ENCODE measurements at places on chromosomes 6 and 20.
A peak's percentile ranks its signal among the peaks of the same experiment; 100 is the strongest.

DNA sequence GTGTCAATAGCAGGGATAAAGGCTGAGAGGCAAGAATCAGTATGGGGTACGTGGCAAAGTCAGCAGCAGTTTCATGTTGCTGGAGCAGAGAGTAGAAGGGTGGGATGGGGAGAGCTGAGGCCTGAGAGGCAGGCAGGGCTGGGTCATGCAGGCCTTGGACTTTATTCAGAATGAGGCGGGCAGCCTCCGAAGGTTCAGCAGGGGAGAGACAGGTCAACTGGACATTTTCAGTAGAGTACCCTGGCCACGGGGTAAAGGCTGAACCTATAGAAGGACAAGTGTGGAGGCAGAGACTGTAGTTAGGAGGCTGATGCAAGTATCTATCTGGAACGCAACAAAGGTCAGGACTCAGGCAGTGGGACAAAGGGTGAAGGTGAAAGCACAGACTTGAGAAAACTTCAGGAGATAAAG lies 13.7 kb downstream of the NOTCH4 start:
- no peak for DNase-seq

GRCh38 chr6:34955442-34955841 lies 66.4 kb downstream of the ANKS1A start:
- DNase-seq, result no peak

- DNase-seq, result no peak
Observed at GRCh38 chr20:21102603-21103311, 3.4 kb downstream of the LINC00237 start.

- DNase-seq, result no peak
Observed at GRCh38 chr6:169938262-169938701, 186.9 kb downstream of the ERMARD start.

- DNase-seq, result no peak
Observed at GRCh38 chr20:2089447-2089846, 12.2 kb upstream of the STK35 start.

DNA sequence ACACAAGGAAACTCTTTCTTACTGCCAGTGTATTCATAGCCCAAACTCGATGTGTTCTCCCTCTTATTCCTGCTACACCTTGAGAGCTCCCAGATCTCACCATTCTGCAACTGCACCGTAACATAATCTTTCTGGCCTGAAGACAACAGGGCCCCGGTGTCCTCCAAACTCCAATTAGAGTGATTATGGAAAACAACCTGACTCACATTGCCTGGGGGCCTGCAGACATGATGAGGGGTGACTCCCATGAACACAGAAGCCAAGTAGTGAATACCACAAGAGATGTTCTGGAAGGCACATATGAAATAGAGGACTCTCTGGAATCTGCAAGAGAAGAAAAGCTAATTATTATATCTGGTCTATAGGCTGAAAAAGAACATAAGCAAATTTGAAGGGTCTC lies 19.7 kb downstream of the SLC22A16 start:
- DNase-seq, result no peak

GRCh38 chr6:75283907-75284631 lies 523 bp downstream of the TMEM30A start:
- DNase-seq, result peak; percentile 1

GRCh38 chr20:60224914-60225313 lies 266.7 kb downstream of the CDH26 start:
- no peak for DNase-seq

- DNase-seq, result no peak
Observed at GRCh38 chr6:21438986-21439352, 154.6 kb upstream of the SOX4 start.

- no peak for DNase-seq
Observed at GRCh38 chr20:8007490-8007889, 12.1 kb downstream of the TMX4 start.

- DNase-seq, result no peak
Observed at GRCh38 chr20:11740975-11741374, 176.7 kb upstream of the BTBD3 start.

- no peak for DNase-seq
Observed at GRCh38 chr6:10567256-10568026, 46.3 kb downstream of the GCNT2 start.

DNA sequence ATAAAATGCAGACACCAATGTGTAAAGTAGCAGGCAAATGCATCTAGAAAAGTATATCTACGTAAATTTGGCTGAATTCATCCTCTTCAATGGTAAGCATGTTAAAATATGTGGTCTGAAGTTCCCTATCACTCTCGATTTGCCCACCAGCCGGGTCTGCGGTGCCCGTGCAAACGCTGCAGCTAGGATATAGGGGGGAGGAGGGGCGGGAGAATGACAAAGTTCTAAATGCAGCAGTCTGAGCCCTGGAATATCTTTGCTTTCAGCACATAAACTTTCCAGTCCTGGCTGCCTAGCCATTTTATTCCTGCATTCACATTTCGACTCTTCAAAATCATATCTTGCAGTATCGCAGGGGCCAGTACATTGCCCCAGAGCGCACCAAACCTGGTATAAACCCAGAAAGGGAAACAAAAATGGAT lies 708 bp downstream of the NRN1 start:
- no peak for DNase-seq

DNA sequence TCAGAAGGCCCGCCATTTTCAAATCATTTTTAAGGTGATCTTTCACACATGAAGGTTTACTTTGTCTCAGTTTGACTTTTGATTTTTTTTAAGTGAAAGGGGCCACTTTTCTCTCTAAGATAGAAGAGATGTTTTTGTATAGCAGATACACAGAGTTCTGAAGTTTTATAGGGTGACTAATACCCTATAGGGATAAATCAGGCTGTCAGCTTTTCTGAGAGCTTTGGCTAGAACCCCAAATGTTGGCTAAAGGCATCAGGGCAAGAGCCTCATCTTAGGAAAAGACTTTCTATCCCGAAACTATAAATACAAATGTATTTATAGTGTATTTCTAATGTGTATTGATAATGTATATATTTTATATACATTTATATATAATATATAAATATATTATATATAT lies 181.4 kb downstream of the TBX18 start:
- no peak for DNase-seq

DNA sequence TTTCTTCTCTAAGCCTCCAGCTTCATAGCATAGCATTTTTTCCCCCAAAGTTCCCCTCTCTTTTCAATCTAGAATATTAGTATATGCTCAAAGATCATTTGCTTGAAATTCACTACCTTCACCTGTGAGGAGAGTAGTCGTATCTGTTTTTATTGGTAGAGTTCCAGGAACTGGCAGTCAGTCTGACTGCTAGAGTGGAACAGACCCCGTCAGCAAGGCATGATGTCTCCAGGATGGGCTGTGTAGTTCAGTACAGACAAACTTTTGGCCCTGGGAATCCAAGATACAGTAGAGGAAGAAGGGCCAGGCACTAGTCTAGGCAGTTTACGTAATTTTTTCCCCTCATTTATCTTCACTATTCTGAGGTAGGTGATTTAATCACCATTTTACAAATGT lies 29.1 kb downstream of the RALY start:
- DNase-seq, result no peak

- DNase-seq, result no peak
Observed at GRCh38 chr6:103000688-103001087, 1607.2 kb downstream of the GRIK2 start.

DNA sequence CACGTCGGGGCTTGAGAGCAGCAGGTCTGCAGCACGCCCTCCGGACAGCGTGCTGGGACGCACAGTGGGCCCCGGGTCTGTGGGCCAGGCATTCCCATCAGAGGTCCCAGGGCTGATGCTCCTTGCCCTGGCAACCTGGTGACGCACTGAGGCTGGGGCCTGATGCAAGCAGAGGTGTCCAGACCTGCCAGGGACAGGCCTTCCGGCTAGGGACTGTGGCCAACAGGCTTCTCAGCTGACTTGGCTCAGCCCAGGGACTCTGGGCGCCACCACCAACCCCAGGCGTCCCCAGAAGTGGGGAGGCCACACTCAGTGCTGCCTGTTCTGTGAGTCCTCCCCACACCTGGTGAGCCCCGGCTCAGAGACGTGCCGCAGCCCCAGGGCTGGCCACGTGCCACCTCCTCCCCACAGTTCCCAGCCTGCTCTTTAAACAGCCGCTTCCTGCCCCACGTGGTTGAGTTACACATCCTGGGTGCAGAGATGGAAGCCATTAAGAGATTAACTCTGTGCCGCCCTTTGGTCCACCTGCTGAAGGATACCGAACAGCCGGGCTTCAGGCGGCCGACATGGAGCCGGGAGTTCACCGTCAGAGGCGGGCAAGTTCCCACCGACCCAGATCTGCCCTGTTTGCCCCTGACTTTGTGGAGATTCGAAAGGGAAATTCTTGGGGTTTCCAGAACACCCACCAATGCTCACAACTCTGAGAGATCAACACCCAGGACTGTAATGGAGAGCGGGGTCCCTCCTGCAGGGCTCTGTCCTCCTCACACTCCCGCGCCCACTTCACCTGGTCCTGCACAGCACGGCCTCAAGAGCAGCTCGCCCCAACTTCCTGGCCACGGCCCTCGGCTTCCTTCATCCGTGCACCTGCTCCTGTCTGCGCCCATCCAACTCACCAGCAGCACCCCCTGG lies 37.6 kb upstream of the ZBP1 start:
- no peak for DNase-seq

DNA sequence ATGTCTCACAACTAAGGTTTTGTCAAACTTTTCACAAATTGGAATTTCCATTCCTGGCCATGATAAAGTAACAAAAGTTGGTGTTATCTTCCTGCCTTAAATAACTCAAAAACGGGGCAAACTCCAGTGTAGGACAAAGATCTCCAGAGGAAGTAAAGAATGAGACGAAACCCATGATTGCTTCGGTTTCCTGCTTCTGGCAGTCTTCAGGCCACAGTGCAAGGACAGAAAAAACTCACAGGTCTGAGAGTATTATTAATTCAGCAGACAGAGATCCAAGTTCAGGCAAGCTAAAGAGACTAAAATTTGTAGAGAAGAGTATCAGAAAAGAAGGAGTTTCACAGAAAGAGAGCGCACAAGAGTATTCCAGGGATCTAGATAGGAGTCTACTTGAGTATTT lies 64.8 kb upstream of the RCAN2 start:
- DNase-seq, result no peak

GRCh38 chr6:80366714-80367113 lies 260.2 kb downstream of the BCKDHB start:
- no peak for DNase-seq

DNA sequence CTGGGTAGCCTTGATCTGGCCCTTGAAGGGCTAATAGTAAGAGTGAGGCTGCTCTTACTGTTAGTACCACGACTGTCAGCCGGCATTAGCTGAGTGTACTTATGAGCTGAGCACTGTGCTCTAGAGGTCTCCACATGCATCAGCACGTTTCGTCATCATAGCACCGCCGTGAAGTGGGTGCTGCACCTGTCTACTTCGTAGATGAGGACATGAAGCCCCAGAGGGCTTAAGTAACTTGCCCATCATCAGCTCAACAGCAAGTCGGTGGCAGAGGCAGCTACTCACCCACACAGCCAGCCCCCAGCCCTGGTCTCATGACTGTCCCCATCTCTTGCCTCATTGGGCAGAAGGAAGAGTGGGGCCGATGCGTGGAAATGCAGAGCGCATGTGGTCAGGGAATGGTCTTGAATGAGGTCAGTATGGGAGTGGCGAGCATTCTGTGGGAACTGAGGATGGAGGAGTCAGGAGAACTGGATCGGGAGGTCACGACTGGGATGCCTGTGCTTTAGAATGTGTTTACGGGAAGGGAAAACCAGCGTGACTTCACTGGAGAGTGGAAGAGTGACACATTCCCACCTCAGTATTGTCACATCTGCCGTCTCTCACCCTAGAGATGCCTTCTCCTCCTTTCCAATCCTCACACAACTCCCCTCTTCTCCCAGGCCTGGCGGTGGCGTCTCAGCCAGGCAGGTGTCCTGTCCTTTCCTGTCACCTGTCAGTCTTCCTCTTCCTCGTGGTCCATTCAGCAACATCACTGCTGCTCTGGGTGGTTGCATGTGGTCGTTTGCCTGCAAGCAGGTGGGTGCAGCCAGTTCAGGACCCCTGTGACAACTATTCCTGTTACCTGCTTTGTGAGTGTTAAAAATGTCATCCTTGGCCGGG lies 6.0 kb downstream of the SYTL3 start:
- no peak for DNase-seq

DNA sequence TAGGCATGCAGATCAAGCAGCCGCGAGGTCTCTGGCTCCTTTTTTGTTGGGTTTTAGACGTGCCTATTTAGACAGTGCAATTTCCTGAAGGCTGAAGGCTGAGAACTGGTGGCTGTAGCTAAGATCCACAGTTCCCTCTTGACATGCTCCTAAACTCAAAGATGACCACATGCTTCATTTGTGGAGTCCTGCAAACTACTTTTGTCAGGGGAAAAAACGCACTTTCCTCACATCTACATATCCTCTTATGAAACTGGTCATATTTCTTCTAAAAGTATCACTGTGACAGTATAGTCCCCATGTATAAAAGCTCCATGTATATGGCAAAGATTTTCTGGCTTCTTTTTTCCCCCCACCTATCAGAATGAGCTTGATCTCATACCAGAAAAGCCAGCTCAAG lies 30.7 kb downstream of the LYRM4 start:
- no peak for DNase-seq

- DNase-seq, result no peak
Observed at GRCh38 chr6:24752917-24753492, 21.7 kb upstream of the GMNN start.

DNA sequence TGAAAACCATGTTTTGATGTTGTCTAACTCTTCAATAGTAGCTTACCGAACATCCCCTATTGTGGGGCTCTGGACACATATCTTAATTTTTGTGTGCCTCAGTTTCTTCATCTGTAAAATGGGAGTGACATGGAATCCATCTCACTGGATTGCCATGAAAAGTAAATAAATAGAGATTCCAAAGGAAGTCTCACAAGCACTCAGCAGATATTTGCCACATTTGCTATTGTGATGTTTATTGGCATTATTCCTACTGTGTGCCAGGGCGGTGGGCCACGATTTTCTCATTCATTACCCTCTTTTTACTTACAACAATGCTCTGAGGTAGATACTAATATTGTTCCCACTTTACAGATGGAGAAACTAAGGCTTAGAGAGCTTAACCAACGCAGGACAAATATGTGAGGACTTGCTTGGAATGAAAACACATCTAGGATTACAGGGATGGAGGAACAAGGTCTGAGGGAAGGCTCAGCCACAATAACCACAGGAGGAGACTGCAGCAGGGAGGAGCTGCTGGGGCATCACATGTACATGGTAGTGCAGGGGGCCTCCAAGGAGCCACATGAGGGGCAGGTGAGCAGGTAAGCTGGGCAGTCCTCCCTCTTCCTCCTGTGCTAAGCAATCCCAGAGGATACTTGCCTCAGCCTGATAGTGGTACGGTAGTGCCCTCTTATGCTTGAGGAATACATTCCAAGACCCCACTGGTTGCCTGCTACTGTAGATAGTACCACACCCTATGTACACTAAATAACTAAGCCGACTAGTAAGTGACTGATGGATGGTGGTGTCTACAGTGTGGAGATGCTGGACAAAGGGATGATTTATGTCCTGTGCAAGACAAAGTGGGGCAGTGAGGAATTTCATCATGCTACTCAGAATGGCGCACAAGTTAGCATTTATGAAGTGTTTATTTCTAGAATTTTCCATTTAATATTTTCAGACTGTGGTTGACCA lies 176.9 kb downstream of the FOXA2 start:
- no peak for DNase-seq

DNA sequence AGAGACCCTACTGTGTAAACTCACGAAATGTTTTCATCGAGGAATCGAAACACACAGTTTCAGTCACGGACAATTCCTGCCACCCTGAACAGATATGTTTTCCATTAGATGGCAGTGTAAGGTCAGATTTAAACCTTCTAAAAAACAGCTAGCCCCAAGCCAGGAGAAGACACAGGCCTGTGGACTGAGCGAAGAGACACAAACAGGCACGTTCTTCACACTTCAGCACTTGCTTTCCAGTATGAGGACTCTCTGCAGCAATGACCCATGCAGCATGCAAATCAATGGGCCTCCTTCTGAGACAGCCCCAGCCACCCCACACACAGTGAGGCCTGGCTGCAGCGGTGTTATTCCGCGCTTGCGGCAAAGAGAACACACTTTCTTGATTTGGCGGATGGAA lies 31.9 kb downstream of the HUS1B start:
- DNase-seq, result no peak

Data from stimulated activated CD8-positive, alpha-beta memory T cell treated with anti-CD3 and anti-CD28 coated beads, Interleukin-4, amount 100 ng/mL, for 1 hour (primary cell).